ENCODE measurements at places on chromosomes 13 and 19.

GRCh38 chr13:29081036-29081435, 260.9 kb downstream of the MTUS2 start:
- DNase-seq: no peak

- no peak for DNase-seq
These were observed 37.1 kb upstream of the XPO4 start for GRCh38 chr13:20939662-20940061.

- no peak for DNase-seq
These were observed 42.8 kb downstream of the RNF6 start for GRCh38 chr13:26179344-26179743.

GRCh38 chr19:50629801-50630200, 9.9 kb downstream of the SYT3 start:
- DNase-seq: no peak

GRCh38 chr19:38700902-38701454, 43.3 kb downstream of the CAPN12 start:
- DNase-seq: no peak

GRCh38 chr13:75959861-75960481, 323.8 kb downstream of the LMO7 start:
- peak; percentile 43 for DNase-seq

DNA sequence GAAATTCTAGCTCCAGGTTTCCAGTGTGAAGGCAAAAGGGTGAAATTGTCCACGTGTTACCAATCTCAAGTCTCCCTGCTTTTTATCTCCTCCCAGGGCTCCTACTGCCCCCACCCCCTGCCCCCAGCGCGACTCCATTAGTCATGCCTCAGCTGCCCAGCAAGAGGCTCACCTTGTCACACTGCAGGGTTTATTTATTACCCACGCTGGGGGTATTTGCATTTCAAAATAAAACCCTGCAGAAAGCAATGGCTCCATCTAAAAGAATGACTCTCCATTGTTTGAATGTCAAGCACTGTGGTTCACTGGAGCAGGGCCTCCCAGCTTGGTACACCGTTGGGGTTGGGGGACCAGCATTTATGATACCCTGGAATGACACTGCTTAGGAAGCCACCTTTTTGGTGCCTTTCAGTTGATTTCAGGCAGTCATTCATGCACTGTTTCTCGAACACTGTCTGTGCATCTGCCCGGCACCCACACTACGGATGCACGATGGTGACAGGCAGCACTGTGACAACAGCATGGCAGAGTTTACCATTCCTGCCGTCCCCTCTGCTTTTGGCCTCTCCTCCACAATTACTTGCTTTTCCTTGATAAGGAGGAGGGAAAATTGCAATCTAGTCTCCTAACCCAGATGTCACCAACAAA, 9.9 kb upstream of the POP4 start:
- DNase-seq: peak; percentile 89

GRCh38 chr19:281156-281853, 9.9 kb downstream of the PLPP2 start:
- no peak for DNase-seq

GRCh38 chr13:50250401-50250800, 235.2 kb downstream of the KCNRG start:
- DNase-seq: no peak

DNA sequence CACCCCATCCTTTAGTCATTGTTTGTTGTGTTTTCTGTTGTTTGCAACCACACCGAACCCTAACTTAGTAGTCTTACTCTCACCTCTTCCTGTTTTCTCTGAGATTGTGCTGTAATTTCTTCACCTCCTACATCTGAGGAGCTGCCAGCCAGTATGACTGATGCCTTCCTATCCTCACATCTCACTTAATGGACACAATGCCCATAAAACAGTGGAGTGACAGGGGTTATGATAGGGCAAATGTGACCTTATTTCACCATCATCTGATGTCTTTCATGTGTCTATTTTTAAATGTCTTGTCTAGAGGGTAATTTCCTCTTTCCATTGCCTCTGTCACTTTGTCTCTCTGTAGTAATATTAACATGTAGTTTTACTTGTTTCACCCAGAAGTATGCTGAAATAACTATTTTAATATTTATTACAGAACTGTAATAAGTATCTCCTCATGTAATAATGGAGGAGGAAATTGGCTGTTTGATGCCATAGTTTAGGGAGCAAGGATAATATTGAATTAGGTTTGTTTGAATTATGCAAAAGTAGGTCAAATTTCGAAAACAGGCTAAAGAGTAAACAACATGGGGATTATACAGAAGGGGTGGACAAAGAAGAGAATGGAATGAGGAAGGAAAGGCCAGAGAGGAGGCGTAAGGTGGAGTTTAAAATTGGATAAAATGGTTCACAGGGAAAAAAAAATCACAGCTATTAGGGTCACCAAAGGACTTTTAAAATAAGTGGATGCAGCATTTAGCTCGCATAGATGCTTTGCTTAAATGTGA, 103.5 kb upstream of the SPRY2 start:
- DNase-seq: no peak

DNA sequence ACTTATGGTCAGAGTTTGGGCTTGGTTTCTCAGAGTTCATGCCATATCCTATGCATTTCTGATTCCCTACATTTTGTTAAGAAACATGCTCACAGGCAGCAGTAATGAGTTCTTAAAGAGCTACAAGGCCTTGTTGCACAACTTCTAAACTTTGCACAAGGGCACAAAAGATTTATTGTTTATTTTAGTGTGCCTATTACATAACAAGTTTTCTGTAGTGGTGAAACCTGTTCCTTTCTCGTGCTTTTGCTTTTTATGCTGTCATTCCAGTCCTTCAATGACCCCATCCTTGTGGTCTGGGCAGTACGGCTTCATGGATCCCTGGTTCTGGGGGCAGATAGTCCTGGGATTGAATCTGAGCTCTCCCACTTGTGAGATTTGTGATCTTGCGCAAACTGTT, 17.8 kb downstream of the ZNF507 start:
- no peak for DNase-seq

GRCh38 chr13:103161476-103161875, 95.3 kb upstream of the SLC10A2 start:
- no peak for DNase-seq

DNA sequence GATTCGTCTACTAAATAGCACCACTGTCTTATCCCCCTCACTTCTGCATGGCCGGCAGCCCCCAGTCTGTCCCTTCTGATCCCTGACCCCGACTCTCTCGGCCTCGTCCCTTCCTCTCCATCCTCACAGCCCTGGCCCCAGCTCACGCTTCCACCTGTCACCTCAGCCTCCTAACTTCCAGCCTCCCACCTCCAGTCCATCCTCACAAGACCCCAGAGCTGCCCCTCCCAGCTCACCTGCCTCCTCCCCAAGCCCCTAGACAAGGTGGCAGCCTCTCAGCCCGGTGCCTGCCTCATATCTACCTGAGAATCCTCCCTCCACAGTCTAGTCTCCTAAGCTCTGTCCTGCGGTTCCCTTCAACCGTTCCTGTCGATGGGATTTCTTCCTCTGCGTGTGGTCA, 10.0 kb downstream of the KCNC3 start:
- DNase-seq: no peak

- no peak for DNase-seq
These were observed 127.2 kb upstream of the GJB6 start for GRCh38 chr13:20359335-20359734.

- no peak for DNase-seq
These were observed 9.0 kb downstream of the GCDH start for GRCh38 chr19:12899891-12900518.

DNA sequence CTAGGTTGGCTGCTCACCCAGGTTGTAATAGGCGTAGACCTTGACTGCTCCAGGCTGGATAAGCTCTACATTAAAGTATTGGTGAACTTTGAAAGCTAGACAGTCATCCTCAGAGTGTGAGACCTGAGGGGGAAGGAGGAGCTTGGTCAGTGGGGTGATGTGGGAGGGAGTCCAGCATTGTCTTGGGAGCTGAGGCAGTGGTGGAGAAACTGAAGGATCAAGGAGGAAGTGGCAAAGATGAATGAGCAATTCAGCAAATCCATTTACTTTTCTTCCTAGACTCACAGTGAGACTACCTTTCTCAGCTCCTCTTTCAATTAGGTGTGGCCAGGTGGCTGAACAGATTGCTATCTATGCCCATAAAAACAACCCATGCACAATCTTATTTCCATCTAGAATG, 10.2 kb upstream of the TNFSF14 start:
- DNase-seq: no peak

DNA sequence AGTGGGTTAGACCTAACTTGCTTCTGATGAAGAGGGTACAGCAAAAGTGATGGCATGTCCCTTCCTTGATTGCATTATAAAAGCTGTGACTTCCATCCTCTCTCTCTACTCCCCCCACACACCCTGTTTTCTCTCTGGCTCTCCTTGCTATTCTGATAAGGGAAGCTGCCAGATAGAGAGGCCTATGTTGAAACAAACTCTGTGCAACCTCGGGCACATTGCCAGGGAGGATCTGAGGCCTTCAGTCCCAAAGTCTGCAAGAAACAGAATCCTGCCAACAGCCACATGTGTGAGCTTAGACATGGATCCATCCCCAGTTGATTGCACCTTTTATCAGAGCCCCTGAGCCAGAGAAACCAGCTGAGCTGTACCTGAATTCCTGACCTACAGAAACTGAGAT, 44.8 kb upstream of the ARGLU1 start:
- DNase-seq: no peak

- DNase-seq: no peak
These were observed 788.3 kb upstream of the SLITRK5 start for GRCh38 chr13:86882835-86883234.

DNA sequence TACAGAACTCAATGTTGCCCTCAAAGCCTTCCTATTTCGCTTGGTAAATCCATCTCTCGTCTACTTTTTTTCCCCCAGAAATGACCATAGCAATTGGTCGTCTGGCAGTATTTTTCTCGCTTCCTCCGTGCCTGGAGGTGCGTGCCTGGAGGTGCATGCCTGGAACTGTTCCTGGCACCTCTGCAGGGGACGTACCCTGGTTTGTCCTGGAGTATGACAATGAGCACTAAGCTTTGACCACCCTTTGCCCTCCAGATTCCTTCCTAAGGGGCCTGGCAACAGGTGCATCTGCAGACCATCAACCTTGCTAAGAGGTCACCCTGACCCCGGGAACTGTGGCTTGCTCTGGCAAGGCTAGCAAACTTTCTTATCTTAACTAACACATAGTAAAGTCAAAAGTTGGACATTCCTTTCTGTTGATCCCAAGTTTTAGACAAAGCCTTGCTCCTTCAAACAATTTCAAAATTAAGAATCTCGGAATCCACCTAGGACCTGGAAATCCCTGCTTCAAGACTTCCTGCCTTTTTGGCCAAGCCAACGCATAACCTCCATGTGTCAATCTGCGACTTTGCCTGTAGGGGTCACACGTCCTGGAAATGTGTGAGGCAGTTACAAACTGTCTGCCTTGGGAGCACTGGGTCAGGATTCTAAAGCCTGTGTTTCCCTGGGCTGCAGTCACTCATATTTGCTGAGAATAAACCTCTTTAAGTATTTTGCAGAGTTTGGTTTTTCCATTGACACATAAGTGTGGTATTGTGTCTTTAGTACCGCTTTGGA, 28.8 kb upstream of the TUBGCP3 start:
- DNase-seq: no peak

GRCh38 chr19:29812881-29813275, 1.1 kb downstream of the CCNE1 start:
- DNase-seq: no peak

DNA sequence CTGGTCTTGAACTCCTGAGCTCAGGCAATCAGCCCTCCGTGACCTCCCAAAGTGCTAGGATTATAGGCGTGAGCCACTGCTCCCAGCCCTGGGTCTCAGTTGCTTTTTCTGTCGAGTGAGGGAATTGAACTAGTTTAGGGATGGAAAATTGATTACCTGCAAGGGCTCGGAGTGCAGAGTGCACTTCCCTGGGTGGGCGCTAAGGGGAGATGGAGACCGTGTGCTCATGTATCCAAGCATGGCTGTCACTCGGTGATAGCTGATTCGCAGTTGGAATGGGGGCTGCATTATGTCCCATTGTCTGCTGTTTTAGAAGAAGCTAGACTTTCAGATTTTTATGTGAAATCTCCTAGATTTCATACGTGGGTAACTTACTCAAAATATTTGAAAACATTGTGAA, 139.9 kb upstream of the RFC3 start:
- DNase-seq: no peak

GRCh38 chr19:39401549-39402345, 4.9 kb upstream of the ZFP36 start:
- DNase-seq: no peak

- no peak for DNase-seq
These were observed 189.3 kb upstream of the GPR12 start for GRCh38 chr13:26949701-26950502.

- no peak for DNase-seq
These were observed 20.1 kb downstream of the RASA3 start for GRCh38 chr13:114112231-114112825.

GRCh38 chr19:50839712-50840655, 6.6 kb upstream of the KLK15 start:
- no peak for DNase-seq

DNA sequence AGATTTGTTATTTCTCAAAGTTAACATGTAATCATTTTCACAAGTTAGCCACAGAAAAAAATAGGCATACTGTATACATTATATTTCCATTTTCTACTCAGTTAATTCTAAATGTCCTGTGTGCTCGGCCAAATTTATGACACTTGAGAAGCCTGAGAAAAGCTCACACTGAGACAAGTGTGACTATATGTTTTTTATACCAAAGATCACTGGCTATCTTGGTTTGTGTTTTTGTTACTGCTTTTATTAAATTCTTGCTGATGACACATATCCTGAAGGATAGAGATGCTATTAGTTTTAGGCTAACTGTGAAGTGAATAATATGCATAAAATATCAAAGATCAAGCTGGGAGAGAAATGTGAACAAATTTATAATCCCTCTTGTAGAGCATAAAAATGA, 49.3 kb upstream of the IL17D start:
- DNase-seq: no peak

- DNase-seq: no peak
These were observed 110.8 kb downstream of the SUCLA2 start for GRCh38 chr13:47890146-47890814.

GRCh38 chr13:47572375-47572774, 428.7 kb downstream of the SUCLA2 start:
- DNase-seq: no peak

DNA sequence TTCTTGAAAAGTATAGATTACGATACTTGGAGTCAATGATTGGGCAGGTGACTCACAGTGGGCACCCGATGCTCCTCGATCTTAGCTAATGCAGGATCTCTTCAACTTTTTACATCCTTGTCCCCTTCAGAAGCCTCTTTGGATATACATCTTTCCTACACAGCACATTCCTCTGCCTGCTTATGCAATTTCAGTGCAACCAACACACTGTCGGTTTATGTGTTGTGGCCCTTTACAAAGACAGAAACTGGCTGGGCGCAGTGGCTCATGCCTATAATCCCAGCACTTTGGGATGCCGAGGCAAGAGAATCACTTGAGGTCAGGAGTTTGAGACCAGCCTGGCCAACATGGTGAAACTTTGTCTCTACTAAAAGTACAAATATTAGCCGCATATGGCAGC, 2.6 kb downstream of the GPR42 start:
- no peak for DNase-seq

GRCh38 chr19:17948514-17948900, 15.7 kb downstream of the CCDC124 start:
- no peak for DNase-seq

- no peak for DNase-seq
These were observed 13.3 kb upstream of the ZSCAN4 start for GRCh38 chr19:57655443-57655842.
